Neural progenitor cell (in vitro differentiated cells): ENCODE measurements at places on chromosomes 7 and 10. TPM values are rescaled to one million over a fixed set of nuclear protein-coding genes. Genes with fewer than 3 reads are reported as not detected.

GRCh38 chr7:114175125-114175524 is 239.5 kb upstream of the FOXP2 start:
- DNase-seq = no peak

DNA sequence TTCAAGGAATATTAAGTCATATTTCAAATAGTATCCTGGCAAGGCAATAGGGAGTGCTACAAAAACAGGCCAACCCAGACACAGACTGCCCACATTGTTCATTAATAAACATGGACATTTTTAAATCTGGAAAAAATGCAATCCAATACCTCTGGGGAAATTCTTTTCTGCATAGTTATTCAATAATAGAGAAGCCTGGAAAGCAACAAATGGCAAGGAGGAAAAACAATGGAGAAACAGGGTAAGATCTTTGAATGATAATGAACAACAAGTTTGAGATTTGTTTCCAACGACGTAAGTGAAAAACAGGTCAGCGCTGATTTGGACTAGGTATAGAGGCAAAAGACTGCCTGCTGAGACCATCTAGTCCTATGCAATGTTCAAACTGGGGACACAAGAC is 44.7 kb upstream of the ZNF800 start:
- DNase-seq = no peak

TMEM225B gene
- 0.53 TPM in 1 of 2 replicates, not detected in the other for total RNA-seq

GRCh38 chr10:101007099-101007711 is 7.6 kb downstream of the LZTS2 start:
- no peak for DNase-seq

- DNase-seq = peak; percentile 85
These were observed 5.3 kb downstream of the CTBP2 start for GRCh38 chr10:125155101-125155500.

GRCh38 chr10:3829156-3830050 is 44.4 kb upstream of the KLF6 start:
- peak; percentile 33 for DNase-seq

DNA sequence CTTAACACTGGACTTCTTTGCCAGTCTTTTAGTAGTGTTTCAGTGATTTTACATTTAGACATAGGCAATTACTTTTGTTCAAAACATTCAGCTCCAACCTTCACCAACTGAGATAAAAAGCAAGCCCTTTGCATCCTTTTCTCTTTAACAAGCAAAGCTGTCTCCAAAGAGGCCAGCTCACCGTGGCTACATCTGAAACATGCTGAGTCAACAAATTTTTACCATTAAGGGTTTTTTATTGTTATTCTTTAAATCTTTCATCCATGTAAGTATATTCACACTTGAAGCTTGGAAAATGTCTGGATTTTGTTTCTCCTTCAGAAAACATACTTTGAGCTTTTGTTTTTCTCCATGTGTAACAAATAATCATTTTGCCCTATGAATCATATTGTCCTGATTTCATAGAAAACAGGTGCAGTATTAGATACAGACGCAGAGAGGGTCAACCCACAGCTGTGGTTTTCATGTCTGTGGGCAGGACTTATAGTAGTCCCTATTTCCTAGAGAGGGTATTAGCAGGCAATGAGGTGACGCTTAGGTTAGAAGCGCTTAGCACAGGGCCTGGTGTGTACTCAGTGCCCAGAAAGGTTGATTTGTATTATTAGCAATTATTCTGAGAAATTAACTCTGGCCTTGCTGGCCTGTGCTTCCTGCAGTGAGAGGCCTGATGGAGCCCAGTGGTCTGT is 99.5 kb downstream of the MKI67 start:
- no peak for DNase-seq

CTAGE4 gene
- total RNA-seq = 0.43 and 1.1 TPM in 2 replicates

GRCh38 chr7:116802746-116803152 is 59.6 kb upstream of the CAPZA2 start:
- peak; percentile 48 for DNase-seq

GRCh38 chr10:84008878-84009277 is 130.4 kb upstream of the GHITM start:
- DNase-seq = peak; percentile 67

ADAMTS14 gene
- total RNA-seq = 0.53 TPM in 1 of 2 replicates, not detected in the other

DNA sequence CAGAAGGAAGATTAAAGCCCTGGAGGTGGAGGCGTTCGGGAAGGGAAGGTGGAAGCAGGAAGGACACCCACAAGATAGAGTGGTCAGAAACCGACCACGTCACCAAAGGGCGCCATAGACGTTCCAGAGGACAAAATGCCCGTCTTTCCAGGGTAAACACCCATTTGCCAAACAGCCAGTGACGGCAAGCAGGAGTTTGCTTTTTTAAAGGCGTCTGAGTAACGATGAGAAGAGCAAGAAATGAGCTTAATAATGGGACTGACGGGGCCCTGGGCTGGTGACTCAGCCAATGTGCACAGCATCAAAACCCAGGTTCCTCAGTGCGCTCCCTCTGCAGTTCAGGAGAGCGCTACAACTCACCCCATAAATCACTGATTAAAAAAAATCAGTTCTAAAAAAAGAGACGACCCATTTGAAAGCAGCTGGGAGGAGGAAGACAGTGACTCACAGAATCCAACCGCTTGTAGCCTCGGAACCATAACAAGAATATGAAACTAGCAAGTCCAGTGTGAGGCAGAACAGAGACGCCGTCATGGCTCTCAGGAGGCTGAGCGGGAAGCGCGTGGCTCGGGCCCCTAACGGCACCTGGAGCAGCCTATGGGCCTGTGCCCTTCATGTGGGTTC is 5.9 kb downstream of the DIP2C start:
- no peak for DNase-seq

- no peak for DNase-seq
These were observed 650.4 kb downstream of the NXPH1 start for GRCh38 chr7:9083837-9084236.

DNA sequence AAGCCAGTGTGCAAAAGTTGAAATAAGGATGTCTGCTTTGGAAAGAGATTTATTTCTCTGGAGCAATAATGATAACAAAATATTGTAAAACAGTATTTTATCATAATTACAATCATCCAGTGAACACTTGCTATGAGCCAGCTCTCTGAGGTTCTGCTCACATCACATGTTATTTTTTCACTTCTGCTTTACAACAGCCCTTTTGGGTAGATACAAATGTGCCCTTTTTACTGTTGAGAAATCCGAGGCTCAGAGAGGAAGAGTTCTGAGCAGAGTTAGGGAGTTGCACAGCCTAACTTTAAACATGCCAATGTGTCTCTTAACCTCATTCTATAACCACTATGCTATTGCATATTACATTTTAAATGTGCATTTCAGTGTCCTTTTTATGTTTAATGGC is 232.6 kb upstream of the CDC14C start:
- no peak for DNase-seq

- DNase-seq = no peak
These were observed 53.2 kb downstream of the LARP4B start for GRCh38 chr10:878333-878759.

SEMA3C gene
- 0.28 and 0.54 TPM in 2 replicates for total RNA-seq

DNA sequence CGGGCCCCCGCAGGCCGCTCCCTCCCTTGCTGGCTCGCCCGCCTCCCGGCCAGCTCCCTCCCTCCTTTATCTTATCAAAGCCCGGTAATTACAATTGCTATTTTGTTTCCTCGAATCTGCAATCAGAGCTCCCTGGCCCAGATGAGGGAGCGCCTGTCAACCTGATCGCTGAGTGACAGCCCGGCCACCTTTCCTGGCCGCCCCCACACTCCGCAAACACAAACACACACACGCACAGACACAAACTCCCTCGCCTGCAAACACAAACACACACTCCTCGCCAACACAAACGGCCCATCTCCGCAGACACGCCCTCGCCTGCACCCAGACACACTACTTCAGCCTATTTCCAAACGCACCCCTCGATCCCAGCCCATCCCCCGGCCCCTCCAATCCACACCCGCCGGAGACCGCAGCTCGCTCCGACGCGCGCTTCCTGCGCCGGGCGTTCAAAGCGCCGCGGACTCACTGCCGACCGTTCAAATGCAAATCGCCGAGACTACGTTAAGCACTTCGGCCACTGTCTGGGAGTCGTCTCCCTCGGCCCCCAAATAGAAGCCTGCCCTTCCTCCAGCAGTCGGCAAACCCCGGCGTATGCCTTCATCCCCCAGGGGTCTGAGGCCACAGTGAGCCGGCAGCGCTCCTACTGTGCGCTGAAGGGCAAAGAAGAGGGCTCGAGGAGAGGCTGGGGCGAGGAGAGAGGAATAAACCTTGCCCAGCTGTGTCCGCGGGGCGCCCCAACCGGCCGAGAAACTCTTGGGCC is 3.0 kb upstream of the FGF8 start:
- DNase-seq = peak; percentile 91

- no peak for DNase-seq
These were observed 21.0 kb upstream of the LRRC17 start for GRCh38 chr7:102891693-102892261.

GPR85 gene
- 1.2 and 3.0 TPM in 2 replicates for total RNA-seq

- no peak for DNase-seq
These were observed 448.2 kb downstream of the KIF20B start for GRCh38 chr10:90149563-90149962.
